Urinary bladder (tissue), 4 donors: ENCODE measurements at places on chromosomes 6 and 20. TPM values are rescaled to one million over a fixed set of nuclear protein-coding genes. Genes with fewer than 3 reads are reported as not detected.

DNA sequence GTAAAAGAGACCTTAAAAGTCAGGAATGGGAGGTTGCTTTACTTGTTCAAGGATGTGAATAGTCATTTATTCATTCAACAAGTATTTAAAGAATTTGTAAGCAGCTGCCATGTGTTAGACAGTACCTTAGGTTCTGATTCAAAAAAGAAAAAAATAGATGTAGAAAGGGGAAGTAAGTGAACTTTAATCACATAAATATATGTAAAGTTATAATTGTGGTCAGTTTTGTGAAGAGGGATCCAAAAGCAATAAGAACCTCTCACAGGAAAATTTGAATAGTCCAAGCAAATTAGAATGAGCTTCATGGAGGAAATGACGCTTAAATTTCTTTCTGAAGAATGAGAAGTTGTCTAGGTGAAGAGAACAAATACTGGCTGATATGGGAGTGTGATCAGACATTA lies 596.1 kb upstream of the CITED2 start:
- no peak for DNase-seq

DNA sequence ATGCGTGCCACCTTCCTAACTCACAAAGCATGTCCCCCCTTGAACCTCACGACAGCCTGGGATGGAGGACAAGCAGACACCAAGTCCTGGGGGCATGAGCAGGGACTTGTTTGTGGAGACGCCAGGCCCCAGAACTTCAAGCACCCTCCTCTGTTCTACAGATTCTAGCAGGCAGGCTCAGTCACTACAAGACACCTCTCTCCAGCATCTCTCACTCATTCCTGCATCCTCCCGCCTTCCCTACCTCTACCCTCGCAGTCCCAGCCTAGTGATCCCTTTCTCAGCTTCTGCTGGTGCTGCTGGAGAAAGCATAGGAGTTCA lies 3.7 kb downstream of the LRP11 start:
- no peak for DNase-seq

- DNase-seq, result no peak
Observed at GRCh38 chr6:168609914-168610490, 169.0 kb downstream of the SMOC2 start.

GRCh38 chr6:27188885-27189418 lies 58.5 kb upstream of the PRSS16 start:
- peak; percentile 86 for DNase-seq

Gene CRISP2
- total RNA-seq, result not detected

Gene CD93
- 72.8 TPM for total RNA-seq

DNA sequence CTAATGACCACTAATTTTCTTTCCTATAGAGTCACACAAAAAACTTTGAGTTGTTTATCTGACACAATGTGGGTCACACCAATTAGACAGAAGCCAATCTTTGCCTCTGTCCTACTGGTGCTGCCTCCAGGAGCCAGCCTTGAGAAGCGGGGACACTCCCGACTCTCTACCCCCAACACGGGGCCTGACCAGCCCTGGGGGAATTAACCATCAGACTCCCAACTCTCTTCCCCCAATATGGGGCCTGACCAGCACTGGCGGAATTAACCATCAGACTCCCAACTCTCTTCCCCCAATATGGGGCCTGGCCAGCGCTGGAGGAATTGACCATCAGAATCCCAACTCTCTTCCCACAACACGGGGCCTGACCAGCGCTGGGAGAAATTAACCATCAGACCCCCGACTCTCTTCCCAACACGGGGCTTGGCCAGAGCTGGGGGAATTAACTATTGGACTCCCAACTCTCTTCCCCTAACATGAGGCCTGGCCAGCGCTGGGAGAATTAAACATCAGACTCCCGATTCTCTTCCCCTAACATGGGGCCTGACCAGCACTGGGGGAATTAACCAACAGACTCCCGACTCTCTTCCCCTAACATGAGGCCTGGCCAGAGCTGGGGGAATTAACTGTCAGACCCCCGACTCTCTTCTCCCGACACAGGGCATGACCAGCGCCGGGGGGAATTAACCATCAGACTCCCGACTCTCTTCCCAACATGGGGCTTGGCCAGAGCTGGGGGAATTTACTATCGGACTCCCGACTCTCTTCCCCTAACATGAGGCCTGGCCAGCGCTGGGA lies 12.5 kb downstream of the CST7 start:
- DNase-seq, result no peak

Gene LGSN
- total RNA-seq, result not detected

DNA sequence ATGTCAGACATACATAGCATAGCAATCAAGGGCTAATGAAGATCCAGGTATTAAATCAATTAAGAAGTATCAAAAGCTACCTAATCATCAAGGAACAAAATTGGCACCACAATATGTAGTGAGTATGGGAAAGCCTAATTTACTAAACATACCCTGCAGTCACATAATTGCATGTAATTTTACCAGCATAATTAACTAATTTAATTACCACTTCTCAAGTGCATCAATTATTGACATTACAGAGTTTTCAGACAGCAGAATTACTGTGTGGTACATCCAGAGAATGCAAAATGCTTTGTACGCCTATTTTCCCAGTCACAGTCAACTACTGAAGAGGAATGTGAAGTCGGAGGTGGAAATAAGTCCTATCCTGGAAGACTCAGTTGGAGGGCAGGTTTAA lies 279.0 kb upstream of the ID4 start:
- no peak for DNase-seq

Gene C20orf202
- total RNA-seq, result 0.21 TPM

GRCh38 chr6:54377776-54378175 lies 69.5 kb downstream of the TINAG start:
- DNase-seq, result no peak

GRCh38 chr6:63149730-63150129 lies 61.5 kb upstream of the FKBP1C start:
- no peak for DNase-seq

GRCh38 chr6:107418118-107418517 lies 41.2 kb downstream of the PDSS2 start:
- no peak for DNase-seq
